ENCODE measurements at places on chromosomes 5 and 9.

- peak; percentile 25 for DNase-seq
Observed at GRCh38 chr5:86675311-86675710, 57.6 kb downstream of the COX7C start.

DNA sequence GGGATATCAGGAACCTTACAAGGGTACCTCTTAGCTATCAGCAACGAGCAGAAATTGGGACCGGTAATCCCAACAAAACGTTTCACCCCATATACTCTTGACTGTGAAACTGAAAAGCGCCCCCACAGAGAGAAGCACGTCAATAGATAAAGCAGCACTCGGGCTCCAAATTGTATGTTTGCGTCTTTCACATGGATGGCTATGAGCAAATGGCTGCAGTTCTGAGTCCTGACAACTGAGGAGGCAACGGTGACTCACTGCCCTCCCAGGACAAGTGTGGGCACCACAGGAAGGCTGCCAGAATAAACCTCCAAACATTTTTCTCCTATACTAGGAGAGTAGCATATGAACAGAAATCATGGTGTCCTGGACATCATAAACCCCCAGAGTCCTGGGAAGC lies 36.6 kb downstream of the SEMA4D start:
- no peak for DNase-seq

DNA sequence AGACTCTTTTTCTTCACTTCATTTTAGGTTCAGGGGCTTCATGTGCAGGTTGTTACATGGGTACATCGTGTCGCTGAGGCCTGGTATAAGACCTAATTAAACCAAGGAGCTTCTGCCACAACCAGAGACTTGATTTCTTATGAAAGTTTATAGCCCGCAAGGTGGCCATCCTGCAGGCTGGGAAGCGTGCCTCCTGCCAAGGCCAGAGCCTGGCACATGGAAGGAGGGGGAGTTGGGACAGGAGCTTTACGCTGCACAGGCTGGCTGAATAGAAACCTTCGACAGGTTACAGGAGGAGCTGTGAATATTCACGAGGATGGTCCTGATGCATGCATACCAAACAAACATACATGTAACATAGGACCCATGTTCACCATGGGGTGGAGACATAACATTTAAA lies 50.1 kb upstream of the SIMC1 start:
- DNase-seq, result no peak

GRCh38 chr5:102815540-102816332 lies 60.6 kb downstream of the PAM start:
- no peak for DNase-seq

- DNase-seq, result no peak
Observed at GRCh38 chr5:14206028-14206725, 63.0 kb downstream of the TRIO start.

DNA sequence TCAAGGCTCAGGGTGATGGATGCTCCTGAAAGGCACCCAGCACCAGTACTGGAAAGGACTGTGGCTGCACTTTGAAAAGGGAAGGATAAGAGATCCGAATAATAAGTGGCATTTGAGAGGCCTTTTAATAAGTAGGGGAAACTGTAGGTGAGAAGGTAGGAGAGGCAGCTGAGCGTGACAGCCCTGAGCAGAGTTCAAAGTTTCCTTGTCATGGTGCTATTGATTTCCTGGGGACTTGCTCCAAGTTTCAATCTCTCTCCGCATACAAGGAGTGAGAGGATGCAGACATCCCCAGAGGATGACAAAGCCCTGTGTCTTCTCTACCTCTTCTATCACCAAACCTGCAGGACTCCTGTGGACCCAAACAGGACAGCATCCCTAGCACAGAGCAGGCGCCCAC lies 354.5 kb downstream of the SPOCK1 start:
- DNase-seq, result no peak

DNA sequence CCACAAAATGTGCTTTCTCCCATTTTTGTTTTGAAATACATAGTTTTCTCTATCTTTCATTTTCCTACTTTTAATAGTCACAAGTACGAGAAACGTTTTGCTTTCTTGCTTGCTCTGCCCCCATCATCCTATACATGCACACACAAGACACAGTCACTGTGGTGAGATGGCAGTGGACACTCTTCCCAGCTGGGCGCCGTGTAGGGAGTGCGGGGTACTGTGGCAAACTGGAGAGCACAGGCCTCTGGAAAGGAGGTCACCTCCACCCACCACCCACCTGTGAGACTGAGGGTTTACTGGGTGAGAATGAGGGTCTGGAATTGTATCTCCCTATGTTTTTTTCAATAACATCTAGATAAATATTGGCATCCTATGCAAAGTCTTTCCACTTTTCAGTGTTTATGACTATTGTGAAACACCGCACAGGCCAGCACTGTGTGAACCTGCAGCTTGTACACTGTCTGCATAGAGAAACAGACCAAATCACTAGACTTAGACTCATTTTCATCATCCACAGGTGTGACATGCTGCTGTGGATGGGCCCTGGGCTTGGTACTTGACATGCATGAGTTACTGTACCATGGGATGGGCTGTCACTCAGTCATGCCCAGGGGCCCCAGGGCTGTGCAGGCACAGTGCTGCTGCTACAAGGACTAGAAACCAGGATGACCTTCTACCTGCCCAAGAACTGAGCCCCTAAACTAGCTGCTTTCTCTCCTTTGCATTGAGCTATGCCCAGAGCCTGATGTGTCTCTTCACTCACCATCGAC lies 118.1 kb upstream of the LMX1B start:
- no peak for DNase-seq

- DNase-seq, result no peak
Observed at GRCh38 chr9:98191671-98192502, 550 bp downstream of the CORO2A start.

- DNase-seq, result no peak
Observed at GRCh38 chr5:82942083-82942881, 134.9 kb downstream of the TMEM167A start.

DNA sequence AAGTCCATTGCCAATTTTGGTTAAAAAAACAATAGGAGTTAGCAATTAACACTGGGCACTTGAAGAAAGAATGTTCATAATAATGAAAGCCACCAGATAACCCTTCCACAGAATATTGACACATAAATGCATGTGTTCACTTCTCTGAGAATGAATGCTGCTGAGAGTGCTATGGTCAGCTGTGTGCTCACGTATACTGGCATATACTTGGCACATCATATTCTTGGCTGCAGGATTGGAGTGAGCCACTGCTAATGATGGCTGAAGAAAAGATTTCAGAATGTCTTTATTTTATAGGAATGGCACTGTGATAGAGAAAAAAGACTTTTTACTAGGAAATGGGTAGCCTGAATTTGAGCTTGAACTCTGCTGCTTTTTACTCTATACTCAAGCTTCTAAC lies 46.0 kb upstream of the SMARCA2 start:
- no peak for DNase-seq

GRCh38 chr5:176670449-176670848 lies 23.2 kb downstream of the TSPAN17 start:
- no peak for DNase-seq

- no peak for DNase-seq
Observed at GRCh38 chr9:96668868-96669534, 13.9 kb upstream of the PRXL2C start.

DNA sequence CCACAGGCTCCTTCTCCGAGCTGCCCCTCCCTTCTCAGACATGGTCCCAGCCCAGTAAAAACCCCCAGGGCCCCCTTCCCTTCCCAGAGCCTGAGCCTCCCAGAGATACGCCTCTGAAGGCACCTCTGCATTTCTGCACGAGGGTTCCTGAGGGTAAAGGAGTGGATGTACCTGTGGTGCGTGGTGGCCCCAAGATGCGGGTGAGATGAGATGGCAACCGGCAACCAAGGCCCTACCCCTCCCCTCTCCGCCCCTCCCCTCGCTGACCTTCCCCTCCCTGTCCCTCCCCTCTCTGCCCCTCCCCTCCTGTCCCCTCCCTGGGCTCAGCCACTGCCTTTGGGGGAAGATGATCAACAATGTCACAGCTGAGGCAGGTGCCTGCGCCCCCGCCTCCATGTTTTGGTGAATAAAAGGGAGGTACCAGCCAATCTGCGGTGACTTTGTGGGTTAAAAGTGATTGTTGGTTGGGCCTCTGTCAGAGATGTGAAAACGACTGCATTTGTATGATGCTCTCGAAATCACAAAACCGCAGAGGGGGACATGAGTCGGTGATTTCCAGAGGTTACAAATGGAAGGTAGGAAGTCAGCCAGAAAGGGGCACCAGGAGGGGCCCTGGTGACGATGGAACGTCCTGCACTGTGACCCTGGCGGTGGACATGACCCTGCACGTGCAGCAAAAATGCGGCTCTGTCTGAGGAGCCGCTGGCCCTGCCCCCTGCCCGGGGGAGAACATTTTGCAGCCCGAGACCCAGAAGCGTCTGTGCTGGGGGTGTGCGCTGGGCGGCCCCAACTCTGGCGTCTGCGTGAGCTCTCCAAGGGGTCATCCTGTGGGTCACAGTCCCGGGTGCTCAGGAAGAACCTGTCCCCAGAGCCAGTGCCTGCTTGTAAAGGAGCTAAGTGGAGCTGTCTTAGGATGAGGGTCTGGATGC lies 3.7 kb downstream of the LCN9 start:
- DNase-seq, result no peak

GRCh38 chr5:122668552-122668951 lies 106.3 kb upstream of the SNX2 start:
- no peak for DNase-seq

DNA sequence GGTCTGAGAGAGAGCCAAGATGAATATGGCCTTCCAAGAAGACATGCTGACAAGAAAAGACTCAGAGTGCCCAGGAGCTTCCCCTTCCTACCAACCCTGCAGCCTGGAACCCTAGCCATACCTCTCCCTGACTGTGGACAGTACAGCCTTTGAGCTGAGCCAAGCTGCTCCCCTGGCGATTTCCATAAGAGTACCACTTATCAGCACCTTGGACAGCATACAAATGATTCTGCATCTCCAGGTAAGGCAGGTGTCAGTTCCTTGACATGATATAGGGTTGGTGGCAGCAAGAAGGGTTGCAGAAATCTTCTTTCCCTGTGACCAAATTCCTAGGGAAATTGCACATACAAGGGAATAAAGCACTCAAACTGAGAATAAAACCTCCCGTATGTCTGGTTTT lies 58.3 kb downstream of the MFAP3 start:
- no peak for DNase-seq

- no peak for DNase-seq
Observed at GRCh38 chr9:121317737-121318630, 50.0 kb downstream of the GSN start.

DNA sequence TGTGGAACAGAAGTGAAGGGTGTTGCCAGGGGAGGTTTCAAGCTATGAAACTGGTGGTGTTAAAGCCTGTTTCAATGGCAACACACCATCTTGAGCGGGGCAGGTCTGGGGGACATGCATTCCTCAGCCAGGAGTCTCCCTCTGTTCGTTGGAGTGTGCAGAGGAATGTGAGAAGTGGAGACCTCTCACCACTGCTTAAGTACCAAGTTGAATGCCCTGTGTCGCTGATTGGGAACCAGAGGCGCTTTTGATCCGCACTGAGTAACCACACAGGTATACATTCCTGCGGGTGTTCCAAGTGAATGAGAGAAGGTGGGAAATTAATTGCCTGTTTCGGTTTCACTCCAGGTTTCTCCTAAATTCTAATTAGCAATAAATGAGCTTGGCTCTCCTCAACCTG lies 99.4 kb downstream of the LIX1 start:
- DNase-seq, result no peak

DNA sequence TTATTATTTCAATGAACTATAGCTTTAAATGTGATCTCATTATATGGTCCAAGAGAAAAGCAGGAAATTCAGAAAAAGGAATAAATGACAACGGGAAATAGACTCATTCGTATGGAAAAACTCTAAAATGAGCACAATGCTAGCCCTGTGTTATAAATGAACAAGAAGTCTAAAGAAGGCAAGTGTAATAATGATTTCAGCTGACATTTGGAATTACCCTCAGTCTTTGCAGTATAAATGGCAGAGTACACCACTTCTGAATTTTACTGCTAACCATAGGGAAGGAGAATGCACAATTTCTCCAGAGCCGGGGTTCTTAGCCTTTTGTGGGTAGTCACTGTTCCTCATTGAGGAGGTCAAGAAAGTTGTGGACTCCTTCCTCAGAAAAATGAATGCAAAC lies 93.1 kb downstream of the ANKRD55 start:
- DNase-seq, result no peak

GRCh38 chr9:101063192-101063591 lies 34.7 kb downstream of the PLPPR1 start:
- no peak for DNase-seq

DNA sequence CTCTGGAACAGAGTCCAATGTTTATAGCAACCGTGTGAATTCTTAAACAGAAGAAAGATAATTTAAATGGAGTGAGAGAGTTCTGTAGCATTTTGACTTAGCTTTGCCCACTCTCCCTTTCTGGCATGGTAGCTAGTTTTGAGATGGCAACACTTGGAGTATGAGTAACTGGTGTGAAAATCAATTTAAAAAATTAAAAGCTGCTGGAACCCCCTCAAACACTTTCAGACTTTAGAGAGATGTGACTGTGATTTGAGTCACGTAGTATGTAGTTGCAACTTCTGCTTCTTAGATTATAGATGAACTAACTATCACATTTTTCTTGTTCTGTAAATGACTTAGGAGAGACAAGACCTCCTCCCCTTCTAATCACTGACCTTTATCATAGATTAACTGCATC lies 2309.5 kb upstream of the C9orf72 start:
- DNase-seq, result no peak

DNA sequence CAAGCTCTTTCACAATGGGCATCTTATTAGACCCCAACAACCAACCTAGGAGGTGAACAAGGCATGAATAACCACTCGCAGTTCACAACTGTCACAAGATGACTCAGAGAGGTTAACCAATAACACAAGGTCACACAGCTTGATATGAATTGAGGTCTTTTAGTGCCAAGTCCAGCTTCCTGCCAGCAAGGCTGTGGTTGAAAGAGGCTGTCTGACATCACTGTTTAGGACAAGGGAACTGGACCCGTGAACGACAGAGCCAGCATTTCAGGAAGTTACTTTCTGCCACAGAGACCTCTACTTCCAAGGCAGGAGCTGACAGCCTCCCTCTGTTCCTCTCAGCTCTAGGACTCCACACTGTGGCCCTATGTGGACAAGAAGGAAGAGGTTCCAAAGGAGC lies 53.4 kb upstream of the ALDH1B1 start:
- DNase-seq, result no peak

GRCh38 chr5:53403758-53404157 lies 76.7 kb upstream of the FST start:
- no peak for DNase-seq

DNA sequence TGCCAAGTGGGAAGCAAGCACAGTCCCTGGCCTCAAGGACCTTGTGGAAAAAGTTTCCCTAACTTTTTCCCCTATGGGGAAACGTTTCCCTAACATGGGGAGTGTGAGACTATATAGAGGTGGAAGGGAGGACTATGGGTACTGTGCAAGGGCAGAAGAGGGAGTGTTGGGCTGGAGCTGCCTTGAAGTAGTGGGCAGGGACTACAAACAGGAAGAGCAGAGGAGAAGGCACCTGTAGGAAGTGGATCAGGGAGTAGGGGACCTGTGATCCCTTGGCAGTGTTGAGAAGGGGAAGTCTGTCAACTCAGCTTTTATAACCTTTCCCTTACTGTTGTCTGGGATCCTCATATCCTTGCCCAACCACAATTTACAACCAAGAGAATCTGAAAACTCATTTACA lies 1.4 kb downstream of the CMYA5 start:
- no peak for DNase-seq

- DNase-seq, result no peak
Observed at GRCh38 chr9:136935651-136936050, 8.9 kb downstream of the FBXW5 start.

GRCh38 chr9:79984429-79985067 lies 412.8 kb downstream of the TLE4 start:
- no peak for DNase-seq

Measured in Ammon's horn (tissue), 1 donor.